Endothelial cell (in vitro differentiated cells): ENCODE measurements at places on chromosomes 1 and 21.

DNA sequence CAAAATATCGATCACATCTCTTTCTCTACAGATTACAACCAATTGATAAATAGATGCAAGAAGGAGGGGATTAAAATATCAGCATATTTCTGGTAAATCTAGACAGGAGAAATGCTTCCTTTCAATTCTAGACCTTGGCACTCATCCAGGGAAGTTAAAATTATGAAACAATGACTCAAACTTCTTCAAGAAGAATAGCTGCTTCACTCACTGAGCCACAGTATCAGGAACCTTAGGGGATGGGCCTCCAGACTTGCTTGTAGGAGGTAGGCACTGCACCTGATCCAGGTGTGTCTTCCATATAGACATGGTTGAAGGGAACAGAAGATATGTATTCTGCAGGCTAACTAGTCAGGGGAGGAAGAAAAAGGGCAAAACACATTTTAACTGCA is 9.8 kb downstream of the SLAMF7 start:
- no peak for DNase-seq

DNA sequence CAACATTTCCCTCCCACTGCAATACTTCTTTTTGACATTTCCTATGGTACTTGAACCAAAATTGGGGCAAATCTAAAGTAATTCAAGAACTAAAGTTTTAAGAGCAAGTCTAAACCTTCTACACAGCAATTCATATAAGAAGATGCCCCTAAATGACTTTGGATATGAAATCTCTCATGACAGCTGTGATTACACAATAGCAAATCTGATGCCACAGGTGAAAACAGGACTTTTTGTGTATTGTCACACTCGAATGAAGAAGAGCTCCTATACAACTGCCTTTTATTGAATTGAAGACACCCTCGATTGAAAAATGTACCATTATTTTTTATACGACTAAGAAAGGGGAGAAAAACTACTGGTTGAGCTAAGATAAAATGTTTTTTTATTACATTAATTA is 59.6 kb upstream of the DYNLT5 start:
- no peak for DNase-seq

DNA sequence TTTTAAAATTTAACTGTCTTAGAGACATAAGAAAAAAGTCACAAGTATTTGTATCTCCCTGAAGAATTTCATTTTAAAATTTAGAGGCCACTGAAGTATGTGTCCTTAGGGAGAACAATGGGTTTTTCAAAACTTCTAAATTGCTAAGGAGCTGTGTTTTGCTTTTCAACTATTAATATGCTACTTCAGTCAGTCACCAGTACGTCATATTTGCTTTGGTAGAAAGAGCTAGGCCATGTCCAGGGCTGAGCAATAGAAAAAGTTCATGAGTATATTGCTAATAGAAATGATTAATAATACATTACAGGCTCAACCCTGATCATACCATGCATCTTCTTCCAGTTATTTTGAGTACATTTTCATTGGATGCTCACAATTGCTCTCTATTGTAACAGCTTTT is 1.7 kb upstream of the SGIP1 start:
- DNase-seq: no peak

DNA sequence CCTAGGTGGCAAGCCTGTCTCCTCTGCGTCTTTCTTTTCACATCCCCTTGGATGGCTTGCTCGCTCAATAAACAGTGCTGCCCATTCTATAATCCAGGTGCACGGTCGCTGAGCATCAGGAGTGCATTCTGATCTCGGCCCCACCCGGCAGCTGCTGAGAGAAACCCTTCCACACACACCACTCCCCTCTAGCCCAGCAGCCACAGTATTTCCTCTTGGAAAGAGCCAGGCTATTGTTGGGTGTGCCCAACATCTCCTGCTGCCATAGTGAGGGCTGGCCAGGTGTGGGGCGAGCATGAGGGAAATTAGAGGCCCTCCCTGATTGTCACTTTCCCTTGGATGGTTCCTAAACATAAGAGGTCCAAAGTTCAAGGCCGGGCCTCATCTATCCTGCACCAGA is 24.7 kb downstream of the GPA33 start:
- no peak for DNase-seq

DNA sequence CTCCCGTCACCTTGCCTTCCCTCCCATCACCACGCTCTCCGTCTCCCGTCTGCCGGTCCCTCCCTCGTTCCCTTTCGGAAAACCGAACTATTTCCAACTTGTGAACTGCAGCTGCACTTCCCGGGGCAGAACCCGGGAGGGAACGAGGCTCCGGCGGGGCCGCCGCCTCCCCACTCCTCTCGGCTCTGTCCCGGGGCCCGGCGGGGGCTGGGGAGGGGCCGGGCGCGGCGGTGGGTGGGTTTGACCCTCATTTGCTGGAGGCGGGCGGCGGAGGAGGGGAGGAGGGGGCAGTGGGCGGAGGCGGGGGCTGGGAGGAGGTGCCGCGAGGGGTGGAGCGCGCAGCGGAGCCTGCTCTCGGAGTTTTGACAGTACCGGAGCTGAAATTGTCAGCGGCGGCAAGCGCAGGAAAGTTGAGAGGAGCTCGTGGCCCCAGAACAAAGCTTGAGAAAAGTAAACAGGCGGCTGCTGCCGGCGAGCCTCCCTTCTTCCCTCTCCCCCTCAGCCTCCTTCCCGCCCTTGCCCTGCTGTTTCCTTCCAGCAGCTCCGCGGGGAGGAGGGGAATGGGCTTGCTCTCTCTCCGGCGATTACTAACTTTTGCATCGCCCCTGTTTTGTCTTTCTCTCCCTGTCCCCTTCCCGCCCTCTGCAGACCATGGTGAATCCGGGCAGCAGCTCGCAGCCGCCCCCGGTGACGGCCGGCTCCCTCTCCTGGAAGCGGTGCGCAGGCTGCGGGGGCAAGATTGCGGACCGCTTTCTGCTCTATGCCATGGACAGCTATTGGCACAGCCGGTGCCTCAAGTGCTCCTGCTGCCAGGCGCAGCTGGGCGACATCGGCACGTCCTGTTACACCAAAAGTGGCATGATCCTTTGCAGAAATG is 2.9 kb downstream of the LMO4 start:
- DNase-seq: peak; percentile 77

GRCh38 chr1:41280202-41281032 is 38.3 kb upstream of the SCMH1 start:
- no peak for DNase-seq

GRCh38 chr1:230370109-230370508 is 56.0 kb downstream of the PGBD5 start:
- no peak for DNase-seq

DNA sequence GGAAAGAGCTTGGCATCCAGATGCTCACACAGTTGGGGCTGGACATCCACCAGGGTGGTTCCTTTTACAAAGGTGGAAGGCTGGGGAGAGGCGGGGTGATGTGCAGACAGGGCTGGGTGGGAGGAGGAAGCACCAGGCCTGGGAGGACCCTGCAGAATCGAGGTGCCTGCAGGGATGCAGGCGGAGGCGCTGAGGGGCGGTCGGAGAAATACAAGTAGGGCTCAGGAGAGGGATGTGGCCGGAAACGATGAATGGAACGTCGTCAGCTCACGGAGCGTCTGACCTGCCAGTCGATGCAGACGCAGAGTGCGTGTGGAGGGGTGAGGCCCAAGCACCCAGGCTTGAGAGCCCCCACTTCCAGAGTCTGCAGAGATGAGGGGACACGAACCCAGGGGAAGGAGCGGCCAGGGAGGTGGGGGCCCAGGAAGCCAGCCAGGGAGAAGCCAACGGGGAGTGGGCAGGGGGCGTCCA is 63.4 kb downstream of the TRIM11 start:
- no peak for DNase-seq

DNA sequence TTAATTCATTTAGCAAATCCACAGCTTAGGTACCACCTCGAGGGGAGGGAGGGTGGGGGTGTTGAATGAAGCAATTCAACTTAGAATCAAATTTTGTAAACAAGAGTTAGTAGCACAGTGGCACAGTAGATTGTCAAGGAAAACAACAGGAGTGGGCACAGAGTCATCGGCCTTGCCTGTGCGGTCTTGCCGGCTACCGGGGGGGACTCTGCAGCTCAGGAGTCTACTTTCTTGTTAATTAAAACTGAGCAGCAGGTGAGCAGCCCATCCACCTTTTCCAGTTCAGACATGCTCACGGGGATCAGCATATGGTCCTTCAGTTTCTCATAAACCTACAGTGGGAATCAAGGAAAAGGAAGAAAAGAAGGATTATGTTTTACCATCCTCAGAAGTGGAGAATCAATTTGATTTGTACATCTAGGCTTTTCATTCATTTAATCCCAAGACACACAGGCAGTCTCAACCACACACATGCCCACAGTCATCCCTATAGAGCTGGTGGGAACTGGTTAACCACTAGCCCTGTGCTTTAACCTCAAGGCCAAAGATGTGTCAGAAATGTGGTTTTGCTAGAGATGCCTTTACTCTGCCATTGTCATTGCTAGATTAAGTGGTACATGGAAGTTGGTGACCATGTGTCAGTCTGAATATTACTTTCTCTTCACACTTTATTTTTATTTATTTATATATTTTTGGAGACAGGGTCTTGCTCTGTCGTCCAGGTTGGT is 45.0 kb upstream of the BCL10 start:
- DNase-seq: no peak

- no peak for DNase-seq
Observed at GRCh38 chr1:208205216-208206013, 38.8 kb downstream of the PLXNA2 start.

DNA sequence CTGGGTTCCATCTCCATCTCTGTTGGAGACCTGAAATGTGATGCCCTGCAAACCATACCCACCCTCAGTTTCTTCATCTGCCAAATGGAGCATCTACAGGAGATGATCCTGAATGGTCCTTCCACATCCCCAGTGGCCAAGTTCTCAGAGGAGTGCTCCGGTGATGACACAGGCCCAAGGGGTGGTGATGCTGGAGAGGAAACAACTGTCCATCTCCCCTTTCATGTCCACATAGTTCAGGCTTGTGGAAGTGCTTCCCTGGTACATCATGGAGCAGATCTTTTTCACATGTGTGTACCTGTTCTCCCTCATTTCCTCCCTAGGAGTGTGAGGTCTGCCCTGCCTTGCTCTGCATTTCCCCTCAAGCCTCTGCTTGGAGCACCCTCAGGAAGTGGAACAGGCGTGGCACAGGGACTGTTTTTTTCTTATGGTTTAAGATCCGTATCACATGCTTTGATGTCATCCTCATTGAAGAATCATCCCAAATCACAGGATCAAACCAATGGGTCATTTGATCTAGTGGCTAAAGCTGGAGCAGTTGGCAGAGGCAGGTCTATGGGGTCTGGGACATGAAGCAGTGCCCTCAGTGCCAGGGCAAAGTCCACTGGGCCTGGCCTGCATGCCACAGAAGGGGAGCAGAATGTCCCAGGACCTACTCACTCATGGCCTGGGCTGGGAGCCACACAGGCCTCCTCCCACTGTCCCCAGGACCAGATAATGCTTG is 8.2 kb upstream of the TRIM63 start:
- no peak for DNase-seq
